COLO829 (cell line): ENCODE measurements at places on chromosomes 3 and 15.
A peak's percentile ranks its signal among the peaks of the same experiment; 100 is the strongest.

GRCh38 chr3:133674290-133674919, 12.7 kb upstream of the TOPBP1 start:
- no peak for DNase-seq

GRCh38 chr3:167241048-167241845, 138.8 kb downstream of the ZBBX start:
- DNase-seq = peak; percentile 21

- DNase-seq = no peak
Observed at GRCh38 chr15:60054472-60054871, 50.4 kb downstream of the FOXB1 start.

DNA sequence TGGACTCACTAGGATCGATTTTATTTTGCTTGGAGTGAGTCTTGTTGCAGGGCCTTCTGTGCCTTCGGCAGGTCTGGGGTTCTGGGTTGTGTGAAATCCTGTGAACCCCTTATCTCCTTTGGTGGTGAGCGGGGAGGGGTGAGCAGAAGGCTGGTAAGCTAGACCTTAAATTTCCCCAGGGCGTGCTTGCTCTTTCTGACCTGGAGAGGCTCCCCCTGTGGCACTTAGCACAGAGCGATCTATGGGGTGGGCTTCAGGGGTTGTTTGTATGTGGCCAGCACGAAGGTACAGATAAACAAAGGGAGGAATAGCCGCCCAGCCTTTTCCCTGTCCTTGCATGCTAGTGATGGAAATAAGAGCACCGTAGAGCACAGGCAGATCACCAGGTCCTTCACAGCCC, 11.8 kb downstream of the CACNA2D3 start:
- no peak for DNase-seq

- DNase-seq = peak; percentile 19
Observed at GRCh38 chr15:33013827-33014445, 180.6 kb downstream of the FMN1 start.

DNA sequence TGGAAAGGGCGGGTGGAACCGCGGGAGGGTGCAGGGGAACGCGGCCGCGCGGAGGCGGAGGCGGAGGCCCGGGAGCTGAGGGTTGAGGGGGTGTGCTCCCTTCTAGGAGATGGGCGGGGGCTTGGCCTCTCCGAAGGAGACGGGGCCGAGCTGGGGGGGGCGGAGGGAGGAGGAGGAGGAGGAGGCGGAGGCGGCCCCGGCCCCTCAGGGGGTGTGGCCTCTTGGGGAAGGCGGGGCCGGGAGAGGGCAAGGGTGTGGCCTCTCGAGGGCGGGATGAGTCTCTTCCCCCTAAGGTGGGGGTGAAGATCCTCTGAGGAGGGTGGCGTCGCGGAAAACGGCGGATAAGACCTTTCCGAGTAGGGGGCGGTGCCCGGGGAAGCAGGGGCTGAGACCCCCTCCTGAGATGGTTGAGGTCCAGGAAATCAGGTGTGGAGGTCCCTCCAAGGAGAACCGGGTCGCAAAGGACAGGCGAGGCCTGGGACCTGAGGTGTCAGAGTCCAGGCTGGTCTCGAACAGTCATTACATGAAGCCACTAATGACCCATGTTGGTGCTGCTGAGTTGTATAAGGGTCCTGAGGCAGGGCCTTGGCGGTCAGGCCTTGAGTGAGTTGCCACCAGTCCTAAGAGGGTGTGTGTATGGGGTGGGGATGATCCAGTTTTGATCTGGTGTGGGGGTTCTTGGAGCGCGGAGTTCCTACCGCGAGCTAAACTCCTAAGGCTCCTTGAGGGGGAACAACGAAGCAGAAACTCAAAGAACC, 759 bp downstream of the WDR6 start:
- peak; percentile 78 for DNase-seq

DNA sequence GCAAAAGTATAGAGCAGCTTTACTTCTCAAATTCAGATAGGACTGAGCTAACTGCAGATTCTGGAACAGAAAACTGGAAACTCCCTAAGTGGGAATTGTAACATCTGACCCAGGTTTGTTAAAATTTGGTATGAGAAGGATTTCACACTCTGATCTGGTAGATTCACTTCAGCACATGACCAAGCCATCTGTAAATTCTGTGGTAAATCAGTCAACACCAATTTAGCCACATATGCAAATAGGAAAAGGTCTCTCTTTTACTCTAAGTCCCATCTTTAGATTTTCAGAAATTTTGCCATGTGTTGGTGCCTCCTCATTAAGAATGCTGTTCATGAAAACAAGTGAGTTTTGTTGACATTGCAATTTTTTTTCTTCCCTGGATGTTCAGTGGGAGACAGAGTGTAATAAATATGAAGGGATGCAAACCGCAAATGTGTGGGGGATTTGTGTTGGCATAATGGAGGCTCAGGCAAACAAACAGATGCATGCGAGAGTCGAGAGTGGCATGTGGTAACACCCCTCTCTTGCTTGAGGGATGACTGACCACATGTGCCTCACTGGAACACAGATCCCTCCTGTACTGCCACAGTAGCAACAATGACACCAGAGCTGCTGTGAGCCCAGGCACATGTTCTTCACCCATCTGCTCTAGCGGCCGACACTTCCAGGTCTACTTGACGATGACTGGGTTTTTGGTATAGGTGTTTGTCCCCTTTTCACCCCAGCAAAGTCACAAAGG, 146.6 kb downstream of the FEZF2 start:
- no peak for DNase-seq

DNA sequence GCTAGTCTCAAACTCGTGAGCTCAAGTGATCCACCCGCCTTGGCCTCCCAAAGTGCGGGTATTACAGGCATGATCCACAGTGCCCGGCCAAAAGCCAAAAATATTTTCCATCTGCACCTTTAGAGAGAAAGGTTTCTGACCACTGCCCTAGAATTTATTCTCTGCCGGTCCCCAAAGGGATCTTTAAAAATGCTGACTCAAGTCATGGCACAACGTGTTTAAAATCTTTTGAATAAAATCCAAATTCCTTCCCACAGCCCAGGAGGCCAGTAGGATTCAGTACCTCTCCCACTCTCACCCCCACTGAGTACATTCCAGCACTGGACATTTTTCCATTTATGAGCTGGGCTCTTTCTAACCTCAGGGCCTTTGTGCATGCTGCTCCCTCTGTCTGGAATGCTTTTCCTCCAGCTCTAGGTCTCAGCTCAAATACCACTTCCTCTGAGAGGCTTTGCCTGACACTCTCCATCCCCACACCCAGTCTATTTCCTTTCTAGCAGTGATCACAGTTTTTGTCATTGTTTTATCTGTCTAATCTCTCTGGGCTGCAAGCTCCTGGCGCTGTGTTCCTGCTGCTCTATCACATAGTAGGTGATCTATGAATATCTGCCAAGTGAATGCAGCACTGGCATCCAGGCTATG, 502.9 kb downstream of the SHQ1 start:
- no peak for DNase-seq

GRCh38 chr3:177350121-177350520, 152.8 kb upstream of the TBL1XR1 start:
- DNase-seq = peak; percentile 81

DNA sequence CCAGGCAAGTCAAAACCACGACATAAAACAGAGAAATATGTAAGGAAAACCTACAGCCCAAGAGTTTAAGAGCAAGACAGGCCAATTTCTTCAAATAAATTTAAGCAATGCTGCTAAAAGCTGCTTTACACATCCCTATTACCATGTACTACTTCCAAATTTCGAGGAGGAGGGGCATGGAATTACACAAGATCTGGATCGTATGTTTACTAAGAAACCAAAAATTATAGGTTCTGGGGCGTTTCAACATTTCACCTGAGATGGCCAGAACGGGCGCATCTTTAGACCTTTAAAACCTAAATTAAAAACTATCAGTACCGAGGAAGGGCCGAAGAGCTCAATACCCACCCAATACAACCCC, 664 bp upstream of the NR2C2 start:
- DNase-seq = no peak

- DNase-seq = peak; percentile 87
Observed at GRCh38 chr3:50345586-50346234, at the start of gene ZMYND10. TSS of gene ZMYND10 (minus strand) at chr3:50345732. CDS start at chr3:50345579, 153 bp downstream.

DNA sequence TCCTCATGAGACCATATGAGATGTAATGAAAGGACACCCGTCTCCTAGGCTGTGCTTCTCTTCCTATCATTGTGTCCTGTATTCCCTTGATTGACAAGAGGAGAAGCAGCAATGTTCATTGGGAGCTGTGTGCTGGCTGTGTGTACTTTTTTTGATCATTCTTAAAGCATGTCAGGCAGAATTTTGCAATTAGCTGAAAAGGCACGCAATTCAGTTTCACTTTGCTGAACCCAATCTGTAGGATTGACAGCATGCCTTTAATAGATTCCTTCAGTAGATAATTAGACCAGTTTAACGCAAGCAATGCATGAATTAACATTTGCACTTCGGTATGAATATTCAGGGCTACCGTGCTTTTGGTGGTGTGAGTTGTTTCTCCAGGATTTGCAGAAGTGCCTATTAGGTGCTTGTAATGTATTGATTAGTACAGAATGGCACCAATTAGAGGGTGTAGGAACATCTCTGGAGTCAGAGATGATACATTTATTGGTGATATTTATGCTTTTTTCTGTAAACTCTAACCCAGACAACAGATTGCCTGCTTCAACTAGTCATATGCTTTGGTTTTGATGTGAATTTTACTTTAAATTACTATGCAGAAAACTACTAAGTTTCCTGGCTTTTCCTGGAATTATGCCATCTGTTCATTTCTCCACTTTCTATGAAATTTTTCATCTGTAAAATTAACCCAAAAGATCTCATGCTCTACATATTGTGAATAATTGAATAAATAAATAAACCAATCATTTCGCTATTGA, 114.3 kb downstream of the NSUN3 start:
- no peak for DNase-seq

DNA sequence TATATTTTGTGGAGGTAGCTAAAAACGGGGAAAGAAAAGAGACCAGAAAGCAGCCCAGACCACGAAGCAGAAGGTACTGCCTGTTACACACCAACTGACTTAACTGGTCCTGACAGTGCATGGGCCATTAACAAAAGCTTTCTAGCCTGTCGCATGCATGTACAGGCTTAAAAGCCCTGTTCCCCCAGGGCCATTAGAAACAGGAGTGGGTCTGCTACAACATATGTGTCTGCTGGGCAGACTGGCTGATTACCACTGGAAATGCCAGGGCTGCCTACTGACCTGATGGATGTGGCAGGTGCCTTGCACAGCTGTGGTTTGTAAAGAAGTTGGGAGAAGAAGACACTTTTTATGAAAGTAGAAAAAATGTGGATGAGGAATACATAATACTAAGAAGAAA, 137.4 kb downstream of the GAP43 start:
- no peak for DNase-seq
